ENCODE measurements at places on chromosomes 11 and 22.

DNA sequence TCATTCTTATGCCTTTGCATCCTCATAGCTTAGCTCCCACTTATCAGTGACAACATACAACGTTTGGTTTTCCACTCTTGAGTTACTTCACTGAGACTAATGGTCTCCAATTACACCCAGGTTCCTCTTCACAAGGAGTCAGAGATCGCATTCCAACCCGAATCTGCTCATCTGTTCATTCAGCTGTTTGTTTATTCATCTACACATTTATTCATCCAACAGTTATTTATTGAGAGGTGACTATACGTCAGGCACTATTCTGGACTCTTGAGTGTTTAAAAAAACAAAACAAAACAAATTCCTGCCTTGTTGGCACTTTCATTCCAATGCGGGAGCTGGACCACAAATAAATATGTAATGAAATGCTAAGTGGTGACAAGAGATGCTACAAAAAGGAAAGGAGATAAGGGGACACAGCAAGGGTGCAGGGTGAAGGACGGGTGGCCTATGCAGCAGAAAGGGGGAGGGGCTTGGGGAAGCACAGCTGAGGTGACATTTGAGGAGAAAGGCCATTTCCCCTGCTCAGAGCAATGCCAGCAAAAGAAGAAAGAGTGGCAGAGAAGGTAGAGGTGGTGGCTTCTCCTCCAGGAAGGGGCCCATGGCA lies 393.8 kb upstream of the SYN3 start:
- no peak for DNase-seq

DNA sequence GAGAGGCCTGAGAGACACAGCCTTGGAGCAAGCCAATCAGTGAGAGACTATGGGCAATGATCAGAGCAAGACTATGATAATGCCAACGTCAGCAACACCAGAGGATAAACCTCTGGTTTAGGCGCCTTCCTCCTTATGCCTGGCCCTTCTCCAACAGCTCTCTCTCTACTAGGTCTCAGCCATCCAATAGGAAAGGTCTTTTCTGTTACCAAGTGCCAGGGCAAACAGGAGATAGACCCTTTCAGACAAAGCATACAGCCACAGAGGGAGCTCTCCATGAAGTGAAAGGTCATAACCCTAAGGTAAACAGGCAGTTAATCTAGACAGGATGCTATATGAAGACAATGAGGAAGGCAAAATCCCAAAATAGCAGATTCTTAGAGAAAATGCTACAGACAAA lies 9.5 kb downstream of the STK33 start:
- DNase-seq = no peak

- no peak for DNase-seq
Measured at GRCh38 chr22:25219948-25220442, 556 bp downstream of the CRYBB2 start.

- DNase-seq = peak; percentile 2
Measured at GRCh38 chr11:93921695-93922468, 71.5 kb upstream of the VSTM5 start.

DNA sequence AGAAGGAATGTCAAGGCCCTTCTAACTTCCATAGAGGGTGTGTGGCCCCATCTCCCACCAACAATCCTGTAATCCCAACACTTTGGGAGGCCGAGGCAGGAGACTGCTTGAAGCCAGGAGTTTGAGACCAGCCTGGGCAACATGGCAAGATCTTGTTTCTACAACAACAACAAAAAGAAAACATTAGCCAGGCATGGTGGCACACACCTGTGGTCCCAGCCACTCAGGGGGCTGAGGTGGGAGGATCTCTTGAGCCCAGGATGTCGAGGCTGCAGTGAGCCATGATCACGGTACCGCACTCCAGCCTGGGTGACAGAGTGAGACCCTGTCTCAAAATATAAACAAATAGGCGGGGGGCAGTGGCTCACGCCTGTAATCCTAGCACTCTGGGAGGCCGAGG lies 16.9 kb downstream of the TSPAN32 start:
- no peak for DNase-seq

DNA sequence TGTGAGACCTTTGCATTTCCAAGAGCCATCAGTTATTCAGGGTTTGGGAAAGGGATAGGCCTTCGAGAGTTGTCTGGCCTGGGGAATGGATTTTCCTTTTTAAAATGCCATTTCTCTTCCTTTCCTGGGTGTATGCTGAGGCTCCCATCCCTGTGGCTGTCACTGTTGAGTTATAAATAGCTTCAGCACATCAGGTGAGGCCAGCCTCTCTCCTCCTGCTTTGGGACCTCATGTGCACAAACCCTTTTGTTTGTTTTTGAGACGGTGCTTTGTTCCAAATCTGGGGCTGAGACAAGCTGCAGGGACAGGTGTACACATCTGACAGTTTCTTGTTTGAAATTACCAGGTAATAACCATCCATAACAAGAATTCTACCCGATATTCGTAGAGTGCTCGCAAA lies 1.3 kb downstream of the TEF start:
- no peak for DNase-seq

DNA sequence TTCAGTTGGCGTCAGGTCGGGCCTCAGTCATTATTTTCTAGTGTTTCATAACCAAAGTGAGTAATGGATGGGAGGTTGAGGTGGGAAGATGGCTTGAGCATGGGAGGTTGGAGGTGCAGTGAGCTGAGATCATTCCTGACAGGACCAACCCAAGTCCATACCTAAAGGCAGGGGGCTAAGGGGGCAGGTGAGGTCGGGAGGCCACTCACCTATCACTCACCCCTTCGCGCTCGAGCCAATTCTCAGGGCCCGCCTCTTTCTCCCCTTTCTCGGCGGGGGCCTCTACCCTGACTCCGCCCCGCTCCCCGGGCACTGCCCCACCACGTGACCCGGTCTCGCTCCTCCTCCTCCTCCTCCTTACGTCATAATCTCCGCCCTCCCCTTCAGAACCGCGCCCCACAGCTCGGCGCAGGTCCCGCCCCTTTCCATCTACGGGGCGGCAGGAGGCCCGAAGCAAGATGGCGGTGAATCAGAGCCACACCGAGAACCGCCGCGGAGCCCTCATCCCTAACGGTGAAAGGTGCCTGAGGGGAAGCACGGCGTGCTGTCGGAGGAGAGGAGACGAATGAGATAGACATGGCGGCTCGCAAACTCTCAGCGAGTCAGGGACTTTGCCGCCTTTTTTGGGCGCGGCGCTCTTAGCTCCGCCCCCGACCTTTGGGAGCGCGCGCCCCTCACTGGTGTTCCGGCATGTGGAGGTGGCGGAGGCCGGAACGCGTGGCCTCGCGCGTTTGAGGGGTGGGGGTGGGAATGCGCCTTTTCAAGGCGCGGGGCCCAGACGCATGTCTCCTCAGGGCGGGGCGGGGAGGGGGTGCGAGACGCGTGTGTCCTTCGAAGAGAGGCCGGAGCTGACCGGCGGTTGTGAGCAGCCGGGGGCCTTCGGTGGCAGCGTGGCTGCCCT lies at the start of gene WBP2NL:
TSS of gene WBP2NL (plus strand) at position 428 of the 901 bp plus-strand sequence. CDS start at position 459, 31 bp downstream.
- DNase-seq = peak; percentile 87

DNA sequence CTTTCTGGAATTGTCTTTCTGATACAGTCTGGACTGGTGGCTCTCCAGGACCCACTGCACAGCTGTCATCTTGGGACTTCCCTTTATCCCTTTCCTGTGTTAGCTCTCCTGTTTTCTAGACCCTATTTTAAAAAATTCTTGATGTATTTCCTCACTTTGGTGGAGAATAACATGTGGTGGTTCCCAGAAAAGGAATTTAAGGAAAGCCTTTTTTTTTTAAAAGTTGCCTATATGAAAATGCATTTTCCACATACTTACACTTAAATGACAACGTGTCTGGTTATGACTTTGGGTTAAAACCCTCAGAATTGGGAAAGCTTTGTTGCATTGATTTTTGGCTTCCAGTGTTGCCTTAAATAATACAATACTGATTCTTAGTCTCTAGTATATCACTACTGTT lies 400.7 kb downstream of the TMEM135 start:
- no peak for DNase-seq

- DNase-seq = no peak
Measured at GRCh38 chr11:99568808-99569207, 548.1 kb downstream of the CNTN5 start.

GRCh38 chr22:31872209-31872608 lies 72.1 kb upstream of the YWHAH start:
- no peak for DNase-seq

DNA sequence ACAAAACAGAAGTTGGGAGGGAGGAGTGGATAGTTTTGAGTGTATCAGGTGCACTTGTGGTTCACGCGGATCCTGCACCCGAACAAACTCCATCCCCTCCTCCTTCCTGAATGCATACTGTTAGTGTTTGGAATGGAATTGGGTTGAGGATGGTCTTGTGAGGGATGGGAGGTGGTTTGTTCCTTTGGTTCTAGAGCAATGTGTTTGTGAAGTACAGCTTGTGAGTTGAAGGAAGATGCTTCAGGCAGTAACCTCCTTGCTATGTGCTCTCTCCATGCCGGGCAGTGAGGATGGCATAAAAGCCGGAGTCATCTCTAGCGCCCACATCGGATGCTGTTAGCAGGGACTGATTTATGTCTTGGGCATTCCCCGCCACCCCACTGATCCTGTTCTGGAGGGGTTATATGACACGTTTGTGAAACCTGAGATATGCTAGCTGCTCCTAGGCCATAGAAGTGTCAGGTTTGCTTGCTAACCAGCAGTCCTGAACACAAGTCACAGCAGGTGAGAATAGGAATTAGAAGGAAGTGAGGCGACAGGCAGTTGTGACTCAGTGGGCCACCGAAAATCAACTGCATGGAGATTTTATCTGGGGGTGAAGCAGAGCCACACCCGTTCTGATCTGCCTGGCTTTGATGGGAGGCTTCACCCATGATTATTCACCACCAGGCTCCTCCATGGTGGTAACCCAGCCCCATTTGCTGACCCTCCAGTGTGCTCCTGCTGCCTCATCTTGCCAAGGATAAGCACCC lies 2.2 kb downstream of the BCR start:
- DNase-seq = peak; percentile 13

- DNase-seq = peak; percentile 4
Measured at GRCh38 chr11:58958500-58958899, 19.2 kb downstream of the GLYATL1 start.
